Parietal lobe (tissue), 2 donors: ENCODE measurements at places on chromosomes 3 and 15. TPM values are rescaled to one million over a fixed set of nuclear protein-coding genes. Genes with fewer than 3 reads are reported as not detected.

The CPA3 gene
- not detected for total RNA-seq

The HAUS2 gene
- total RNA-seq = 33.8 TPM

The GOLGA8J gene
- not detected for total RNA-seq

The SEMA3G gene
- total RNA-seq = 2.8 TPM

The SERPINI2 gene
- 2.2 TPM for total RNA-seq
